BJ (cell line): ENCODE measurements at places on chromosomes 6 and 20. TPM values are rescaled to one million over a fixed set of nuclear protein-coding genes. Genes with fewer than 3 reads are reported as not detected.

Gene TBP
- 18.3 and 19.3 TPM in 2 replicates for polyA plus RNA-seq

Gene DCBLD1
- polyA plus RNA-seq: 30.1 and 42.1 TPM in 2 replicates

Gene PTGIS
- polyA plus RNA-seq: 28.8 and 39.0 TPM in 2 replicates

Gene CFB
- 6.7 and 7.6 TPM in 2 replicates for polyA plus RNA-seq

Gene GSTA3
- polyA plus RNA-seq: not detected in 2 replicates

Gene C6orf52
- polyA plus RNA-seq: 0.28 and 0.74 TPM in 2 replicates
